ENCODE measurements at places on chromosomes 1 and 21.

DNA sequence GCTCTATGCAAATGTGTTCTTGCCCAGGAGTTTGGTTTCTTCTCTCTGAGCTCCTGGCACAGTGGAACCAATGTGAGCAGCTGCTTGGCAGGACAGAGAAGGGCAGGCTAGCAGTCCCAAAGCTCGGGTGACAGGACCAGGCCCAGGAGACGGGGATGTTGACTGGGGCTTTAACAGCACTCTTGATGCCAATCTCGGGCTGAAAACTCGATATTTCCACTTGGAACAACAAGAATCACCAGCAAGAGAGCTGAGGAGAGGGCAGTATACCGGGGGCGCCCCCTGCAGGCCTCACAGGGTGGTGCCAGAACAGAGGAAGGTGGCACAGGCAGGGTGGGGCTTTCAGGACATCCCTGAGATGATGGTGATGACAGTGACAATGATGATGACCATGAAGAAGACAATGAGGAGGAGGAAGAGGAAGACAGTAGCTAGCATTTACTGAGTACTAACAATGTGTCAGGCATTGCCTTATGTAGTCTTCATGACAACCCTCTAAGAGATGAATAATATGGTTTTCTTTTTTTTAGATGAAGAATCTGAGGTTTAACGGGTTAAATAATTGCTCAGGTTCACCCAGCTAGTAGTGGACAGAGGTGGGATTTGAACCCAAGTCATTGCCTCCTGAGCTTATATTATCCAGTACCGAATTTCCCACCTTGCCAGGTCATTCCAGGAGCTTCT is 2.7 kb upstream of the KCNJ9 start:
- DNase-seq, result peak; percentile 66

- no peak for DNase-seq
Observed at GRCh38 chr1:43957407-43958040, 10.8 kb downstream of the IPO13 start.

- no peak for DNase-seq
Observed at GRCh38 chr1:54280651-54281050, 80.7 kb downstream of the MRPL37 start.

DNA sequence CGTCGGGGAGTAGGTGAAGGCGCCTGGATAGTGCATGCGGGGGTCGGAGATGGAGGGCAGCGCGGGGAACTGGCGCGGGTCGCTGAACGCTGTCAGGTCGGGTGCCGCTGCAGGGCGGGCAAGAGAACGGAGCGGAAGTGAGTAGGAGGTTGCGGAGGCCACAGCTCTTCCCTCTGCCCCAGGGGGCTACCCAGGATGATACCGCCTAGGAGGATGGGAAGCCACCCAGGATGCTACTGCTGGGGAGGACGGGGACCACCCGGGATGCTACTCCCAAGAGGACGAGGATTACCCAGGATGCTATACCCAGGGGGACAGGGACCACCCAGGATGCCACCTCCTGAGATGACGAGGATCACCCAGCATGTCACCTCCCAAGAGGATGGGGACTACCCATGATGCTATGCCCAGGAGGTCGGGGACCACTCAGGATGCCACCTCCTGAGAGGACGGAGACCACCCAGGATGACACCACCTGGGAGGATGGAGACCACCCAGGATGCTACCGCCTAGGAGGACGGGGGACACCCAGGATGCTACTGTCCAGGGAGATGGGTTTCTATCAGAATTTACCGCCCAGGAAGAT is 123.8 kb downstream of the CLIC6 start:
- no peak for DNase-seq

DNA sequence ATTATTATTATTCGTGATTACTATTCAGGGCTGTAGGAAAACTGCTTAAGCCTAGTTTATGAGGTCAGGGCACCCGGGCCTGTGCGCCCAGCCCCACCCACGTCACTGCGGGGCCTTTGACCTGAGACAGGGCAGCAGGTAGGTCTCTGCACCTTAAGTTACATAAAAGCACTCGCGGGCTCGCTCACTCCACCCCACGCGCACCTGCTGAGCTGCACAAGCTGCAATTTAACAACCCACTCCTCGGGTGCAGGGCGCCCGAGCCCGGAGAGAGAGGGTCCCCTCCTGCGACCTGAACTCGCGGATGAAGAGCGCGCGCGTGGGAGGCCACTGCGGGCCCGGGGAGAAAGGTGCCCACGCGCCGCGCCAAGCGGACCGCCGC is 477 bp downstream of the ICMT start:
- DNase-seq, result peak; percentile 54

- DNase-seq, result peak; percentile 94
Observed at GRCh38 chr1:34162852-34163766, 1.9 kb downstream of the CSMD2 start.

All from NCI-H526 (cell line).